ENCODE measurements at places on chromosomes 2 and 18. TPM values are rescaled to one million over a fixed set of nuclear protein-coding genes. Genes with fewer than 3 reads are reported as not detected.

CAD gene
- 13.3 TPM for total RNA-seq

CCDC74A gene
- total RNA-seq: 0.55 TPM

LCT gene
- total RNA-seq: not detected

IL36B gene
- not detected for total RNA-seq

DPY30 gene
- 36.1 TPM for total RNA-seq

M1AP gene
- total RNA-seq: not detected

RESP18 gene
- total RNA-seq: not detected

AKAIN1 gene
- 0.99 TPM for total RNA-seq

CRACDL gene
- 0.12 TPM for total RNA-seq

TTL gene
- 14.1 TPM for total RNA-seq
